Pancreas (tissue), 10 donors: ENCODE measurements at places on chromosomes 3 and 15.
A peak's percentile ranks its signal among the peaks of the same experiment; 100 is the strongest.

GRCh38 chr3:25679642-25680302 lies 15.1 kb upstream of the TOP2B start:
- no peak for DNase-seq

GRCh38 chr15:73781038-73781925 lies 28.1 kb upstream of the INSYN1 start:
- no peak for DNase-seq

DNA sequence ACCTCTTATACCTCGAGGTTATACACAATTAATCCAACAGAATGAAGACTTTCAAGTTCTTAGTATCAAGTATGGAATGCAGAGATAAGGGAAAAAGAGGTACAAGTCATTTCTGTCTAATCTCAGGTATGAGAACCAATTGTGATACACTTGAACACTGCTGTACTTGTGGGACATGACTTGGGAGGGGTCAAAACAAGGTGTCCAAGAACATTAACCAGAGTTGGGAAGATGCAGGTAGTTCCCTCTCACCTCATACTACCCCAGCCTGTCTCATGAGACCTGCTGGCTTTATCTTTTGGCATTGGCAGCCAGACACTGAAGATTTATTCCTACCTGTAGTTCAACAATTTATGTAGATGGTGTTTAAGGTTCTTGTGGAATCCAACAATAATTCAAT lies 209.7 kb downstream of the NR1D2 start:
- no peak for DNase-seq

- DNase-seq = peak; percentile 23
Observed at GRCh38 chr3:195443391-195443989, 670 bp upstream of the ACAP2 start.

DNA sequence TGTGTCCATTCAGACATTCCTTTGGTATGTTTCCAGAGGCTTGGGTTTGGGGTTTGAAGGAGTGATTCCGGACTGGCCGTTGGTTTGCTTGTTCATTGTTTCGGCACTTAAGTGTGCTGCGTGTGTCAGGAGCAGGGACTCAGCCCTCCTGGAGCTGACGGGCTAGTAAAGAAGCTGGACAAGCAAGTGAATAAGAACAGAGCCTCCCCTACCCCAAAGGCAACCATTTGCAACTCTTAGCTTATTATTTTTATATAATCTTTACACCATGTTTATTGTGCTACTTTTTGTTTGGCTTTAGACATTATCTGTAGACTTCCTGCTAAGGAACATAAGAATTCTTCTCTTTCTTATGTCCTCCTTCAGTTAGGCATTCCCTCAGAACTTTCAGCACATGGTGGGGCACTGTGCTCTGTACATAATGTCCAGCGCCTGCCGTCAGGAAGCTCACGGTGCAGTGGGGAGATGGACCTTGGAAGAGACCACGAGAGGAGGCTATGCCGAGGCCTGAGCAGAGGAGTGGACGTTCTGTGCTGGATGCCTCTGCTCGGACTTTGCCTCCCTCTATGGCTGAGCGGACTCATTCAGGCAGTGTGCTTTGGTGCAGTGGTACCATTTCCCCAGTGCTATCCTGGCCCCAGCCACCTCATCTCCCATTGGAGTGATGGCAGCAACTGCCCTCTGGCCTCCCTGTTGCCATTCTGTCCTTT lies 65.4 kb downstream of the EEFSEC start:
- no peak for DNase-seq

- no peak for DNase-seq
Observed at GRCh38 chr3:185115371-185115770, 37.5 kb downstream of the C3orf70 start.

DNA sequence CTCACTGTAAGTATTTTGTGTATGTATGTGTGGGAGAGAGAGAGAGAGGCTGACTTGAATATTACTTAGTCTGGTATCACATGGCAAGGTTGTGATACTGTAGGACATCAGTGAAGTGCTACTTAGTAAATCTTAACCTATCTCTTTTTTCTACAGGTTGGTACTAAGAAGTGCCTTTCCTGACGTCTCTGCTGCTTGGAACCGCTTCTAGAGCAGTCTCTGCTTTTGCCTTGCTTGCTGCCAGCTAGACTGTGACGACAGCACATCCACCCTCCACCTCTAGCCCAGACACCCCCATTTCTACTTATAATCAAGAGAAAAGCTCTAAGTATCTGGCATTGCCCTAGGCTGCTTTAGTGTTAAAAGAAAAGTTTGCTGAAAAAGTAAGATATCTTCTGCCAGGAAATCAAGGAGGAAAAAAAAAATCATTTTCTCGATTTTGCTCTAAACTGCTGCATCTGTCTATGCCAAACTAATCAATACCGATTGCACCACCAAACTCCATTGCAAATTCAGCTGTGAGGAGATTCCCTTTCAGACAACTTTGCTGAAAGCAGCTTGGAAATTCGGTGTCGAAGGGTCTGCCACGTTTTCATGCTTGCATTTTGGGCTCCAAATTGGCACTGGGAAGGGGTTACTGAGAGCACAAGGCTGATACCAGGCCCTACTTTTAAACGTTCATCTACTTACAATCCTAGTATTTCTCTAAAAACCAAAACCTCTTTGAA lies 30.7 kb downstream of the MBNL1 start:
- no peak for DNase-seq

DNA sequence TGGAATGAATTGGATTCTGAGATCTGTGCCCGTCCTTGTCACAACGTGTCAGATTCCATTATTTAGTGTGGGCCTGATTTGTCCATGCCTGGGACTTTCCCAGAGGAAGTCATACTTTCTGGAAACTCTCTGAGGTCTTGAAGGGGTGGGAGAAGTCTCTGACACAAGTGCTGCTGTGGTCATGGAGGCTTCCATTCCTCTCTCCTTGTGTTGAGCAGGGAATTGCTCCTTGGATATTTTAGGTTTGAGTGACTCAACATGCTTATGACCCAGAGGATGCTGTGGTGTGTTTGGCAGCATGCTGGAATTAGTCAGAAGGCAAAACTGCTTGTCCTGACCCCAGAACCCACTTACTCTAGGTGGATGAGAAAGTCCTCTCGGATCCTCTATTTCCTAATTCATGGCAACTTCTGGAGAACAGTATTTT lies 132.1 kb downstream of the LPP start:
- peak; percentile 22 for DNase-seq

DNA sequence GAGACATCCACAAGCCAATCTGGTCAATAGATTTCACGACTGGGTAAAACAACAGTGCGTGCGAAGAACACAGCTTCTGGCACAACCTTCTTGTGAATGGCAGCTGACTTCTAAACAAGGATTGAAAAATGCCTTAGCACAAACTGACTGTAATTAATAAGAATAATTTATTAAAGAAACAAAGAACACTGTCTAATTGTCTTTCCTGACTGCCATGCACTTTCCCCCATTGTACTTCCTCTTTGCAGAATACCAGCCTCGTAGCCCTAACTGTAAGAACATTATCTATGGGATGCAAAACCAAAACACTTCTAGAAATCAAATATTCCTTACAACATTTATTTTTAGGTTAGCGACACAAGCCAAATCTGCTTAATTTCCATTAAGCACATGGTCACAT lies 6.5 kb downstream of the FOXP1 start:
- DNase-seq = no peak

GRCh38 chr15:38824719-38825118 lies 260.1 kb upstream of the RASGRP1 start:
- no peak for DNase-seq

GRCh38 chr3:1294586-1294985 lies 201.8 kb downstream of the CNTN6 start:
- DNase-seq = no peak

GRCh38 chr3:140316466-140316865 lies 361.4 kb upstream of the TRIM42 start:
- DNase-seq = no peak

DNA sequence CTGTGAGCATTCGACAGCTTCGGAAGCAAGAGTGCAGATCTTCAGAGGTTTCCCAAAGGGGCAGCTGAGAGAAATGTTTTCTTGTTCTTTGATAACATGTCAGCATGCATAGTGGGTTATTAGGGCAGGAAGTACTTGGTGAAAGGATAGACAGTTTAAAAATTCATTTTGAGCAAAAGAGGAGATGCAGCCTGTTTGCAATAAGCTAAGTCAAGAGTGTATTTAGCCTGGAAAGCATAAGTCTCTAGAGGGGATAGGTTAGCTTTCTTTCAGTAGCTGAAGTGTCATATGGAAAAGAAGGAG lies 7.4 kb downstream of the SLC6A11 start:
- no peak for DNase-seq

DNA sequence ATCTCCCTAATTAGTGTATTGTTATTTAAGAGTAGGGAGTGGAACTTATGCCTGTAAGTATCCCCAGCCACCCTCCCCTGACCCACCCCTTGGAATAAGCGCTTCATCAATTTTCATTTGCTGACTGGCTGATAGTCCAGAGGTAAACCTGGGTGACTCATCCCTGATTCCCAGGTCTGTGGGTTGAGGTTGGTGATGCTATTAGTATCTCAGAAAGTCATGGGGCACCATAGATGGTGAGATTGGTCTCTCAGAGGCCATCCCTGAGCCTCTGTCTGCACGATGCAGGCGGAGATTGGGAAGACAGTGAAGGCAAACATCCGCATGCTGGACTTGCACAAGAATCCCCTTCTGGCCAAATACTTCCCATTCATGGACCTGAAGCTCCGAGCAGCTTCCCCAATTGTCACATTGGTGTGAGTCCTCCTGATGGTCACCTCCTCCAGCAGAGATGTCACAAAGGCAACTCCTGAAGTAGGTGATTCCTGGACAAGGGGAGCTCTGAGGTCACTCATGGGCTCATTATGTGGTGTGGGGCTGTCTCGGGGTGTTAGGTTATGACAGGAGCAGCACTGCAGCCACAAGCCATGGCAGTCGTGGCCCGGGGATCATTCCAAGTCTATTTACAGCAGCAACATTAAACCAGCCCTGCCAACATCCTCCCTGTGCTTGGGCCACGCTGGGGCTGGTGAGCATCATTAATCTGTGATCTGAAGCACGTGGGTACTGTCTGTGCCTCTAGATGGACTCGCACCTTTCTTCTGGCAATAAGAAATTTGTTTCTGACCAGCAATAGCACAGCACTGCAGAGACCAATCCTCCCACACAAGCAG lies 6.8 kb upstream of the TXNRD3 start:
- DNase-seq = no peak

DNA sequence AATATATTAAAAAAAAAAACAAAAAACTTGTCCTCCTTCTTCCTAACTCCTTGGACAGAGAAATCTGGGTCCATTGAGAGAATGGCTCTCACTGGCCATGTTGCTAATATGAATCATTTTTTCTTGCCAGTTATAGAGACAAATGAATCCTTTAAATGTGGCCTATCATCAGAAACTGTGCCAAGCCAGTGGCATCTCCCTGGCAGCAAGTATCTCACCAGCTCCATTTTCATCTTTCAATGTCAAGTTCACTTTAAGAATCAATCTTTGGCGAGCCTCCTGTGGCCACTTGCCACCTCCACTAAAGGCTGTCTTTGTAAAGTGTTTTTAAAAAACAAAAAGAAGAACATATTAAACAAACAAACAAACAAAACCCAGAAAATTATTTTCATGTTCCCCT lies 202.5 kb downstream of the TUSC7 start:
- no peak for DNase-seq

GRCh38 chr3:32470362-32470761 lies 32.3 kb downstream of the CMTM6 start:
- no peak for DNase-seq

- DNase-seq = no peak
Observed at GRCh38 chr3:41208507-41209220, 9.4 kb downstream of the CTNNB1 start.

- DNase-seq = no peak
Observed at GRCh38 chr3:133857767-133858166, 37.9 kb downstream of the RAB6B start.

GRCh38 chr3:4533489-4534443 lies 40.6 kb downstream of the ITPR1 start:
- DNase-seq = peak; percentile 9

DNA sequence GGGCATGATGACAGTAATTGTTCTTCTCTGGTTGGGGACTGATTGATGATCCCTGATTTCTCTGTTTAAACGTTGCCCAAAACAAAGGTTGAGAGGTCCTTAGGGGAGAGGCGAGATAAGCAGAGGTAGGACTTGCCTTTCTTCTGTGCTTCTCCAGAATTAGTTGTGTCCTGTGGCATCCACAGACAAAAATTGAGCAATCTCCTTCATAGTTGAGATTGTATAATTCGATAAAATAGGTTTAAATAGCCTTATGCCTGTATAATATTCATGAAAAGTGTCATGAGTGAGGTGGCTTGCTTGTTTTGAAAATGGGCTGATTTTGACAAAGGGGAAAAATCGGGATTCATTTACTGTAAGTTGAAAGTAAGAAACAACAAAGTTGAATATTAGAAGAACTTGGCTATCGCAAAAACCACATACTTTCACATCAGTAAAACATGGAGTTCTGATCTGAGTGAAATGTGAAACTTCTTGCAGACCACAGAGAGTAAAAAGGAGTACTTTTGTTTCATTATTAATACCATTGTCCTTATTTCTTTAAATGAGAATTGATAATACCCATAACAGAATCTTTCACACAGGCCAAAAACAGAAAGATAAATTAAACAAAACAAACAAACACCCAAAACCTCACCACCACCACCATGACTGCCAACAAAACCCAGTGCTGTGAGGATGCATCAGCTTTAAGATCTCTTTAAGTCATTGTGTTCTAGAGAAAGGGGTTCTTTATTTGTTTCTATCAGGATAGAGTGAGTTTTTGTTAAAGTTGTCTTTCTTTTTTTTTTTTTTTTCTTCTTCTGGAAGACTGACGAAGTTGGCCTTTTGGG lies 155.7 kb downstream of the LPP start:
- no peak for DNase-seq

DNA sequence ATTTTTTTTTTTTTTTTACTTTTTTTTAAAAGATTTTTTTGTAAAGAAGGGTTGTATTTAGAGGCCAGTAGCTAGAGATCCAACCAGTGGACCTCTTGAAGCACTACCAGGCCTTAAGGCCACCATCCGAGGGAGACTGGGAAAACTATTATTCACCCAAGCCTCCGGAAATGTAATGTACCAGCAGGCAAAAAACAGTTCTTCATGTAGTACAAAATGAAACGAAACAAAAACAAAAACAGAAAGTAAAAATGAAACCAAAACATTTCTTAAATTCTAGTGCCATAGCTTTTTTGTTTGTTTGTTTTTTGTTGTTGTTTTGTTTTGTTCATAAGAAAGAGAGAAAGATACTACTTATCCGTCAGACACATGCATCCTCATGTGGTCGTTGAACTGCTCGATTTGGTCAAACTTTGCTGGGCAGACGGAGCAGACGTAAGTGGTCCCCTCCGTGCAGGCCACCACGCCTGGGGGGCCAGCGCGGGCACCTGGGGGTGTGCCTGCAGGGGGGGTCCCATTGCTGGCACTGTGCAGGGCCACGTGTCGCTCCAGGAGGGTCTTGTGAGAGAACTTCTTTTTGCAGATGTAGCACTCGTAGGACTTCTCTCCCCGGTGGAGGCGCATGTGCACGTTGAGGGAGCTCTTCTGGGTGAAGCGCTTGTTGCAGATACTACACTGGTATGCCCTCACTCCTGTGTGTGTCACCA lies 45.0 kb downstream of the TIGIT start:
- DNase-seq = no peak

DNA sequence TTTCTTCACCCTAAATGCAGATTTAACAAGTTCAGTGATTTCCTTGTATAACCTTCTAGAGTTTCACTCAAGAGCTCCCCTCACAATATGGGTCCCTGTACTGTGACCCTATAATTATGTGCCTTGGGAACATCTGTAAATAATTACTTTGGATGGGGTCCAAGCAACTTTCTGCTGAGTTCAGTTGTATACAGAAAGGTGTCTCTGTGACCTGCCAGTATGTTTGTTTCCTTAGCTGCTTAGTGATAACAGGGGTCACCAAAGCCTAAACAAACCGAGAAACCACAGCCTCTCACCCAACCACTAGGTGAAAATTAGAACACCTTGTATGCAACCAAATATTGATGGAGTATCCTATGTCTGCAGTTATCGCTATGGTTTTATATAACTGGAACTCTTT lies 29.8 kb upstream of the SLC25A36 start:
- no peak for DNase-seq
